Stimulated activated CD4-positive, alpha-beta T cell treated with anti-CD3 and anti-CD28 coated beads, Interleukin-15, amount 100 ng/mL, for 48 hours (primary cell): ENCODE measurements at places on chromosomes 1 and 21.

GRCh38 chr1:53116307-53116810 is 26.1 kb downstream of the SLC1A7 start:
- DNase-seq = no peak

DNA sequence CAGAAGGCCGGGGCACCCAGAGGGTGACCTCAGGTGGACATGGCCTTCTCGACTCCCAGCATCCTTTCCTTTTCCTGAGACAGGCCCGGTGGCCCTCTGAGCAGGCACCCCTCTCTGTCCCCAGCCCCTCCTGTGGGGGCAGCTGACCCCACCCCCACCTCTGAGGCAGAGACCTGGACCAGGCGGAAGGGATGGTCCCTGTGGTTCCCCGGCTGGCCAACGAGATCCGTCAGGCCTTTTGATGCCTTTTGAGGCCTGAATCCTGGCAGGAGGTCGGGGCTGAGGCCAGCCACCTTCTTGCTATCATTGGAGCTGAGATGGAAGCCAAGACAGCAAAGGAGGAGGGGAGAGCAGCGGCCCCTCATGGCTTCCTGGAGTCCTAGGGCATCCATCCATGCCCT is 50.2 kb upstream of the ACTRT2 start:
- DNase-seq = no peak

DNA sequence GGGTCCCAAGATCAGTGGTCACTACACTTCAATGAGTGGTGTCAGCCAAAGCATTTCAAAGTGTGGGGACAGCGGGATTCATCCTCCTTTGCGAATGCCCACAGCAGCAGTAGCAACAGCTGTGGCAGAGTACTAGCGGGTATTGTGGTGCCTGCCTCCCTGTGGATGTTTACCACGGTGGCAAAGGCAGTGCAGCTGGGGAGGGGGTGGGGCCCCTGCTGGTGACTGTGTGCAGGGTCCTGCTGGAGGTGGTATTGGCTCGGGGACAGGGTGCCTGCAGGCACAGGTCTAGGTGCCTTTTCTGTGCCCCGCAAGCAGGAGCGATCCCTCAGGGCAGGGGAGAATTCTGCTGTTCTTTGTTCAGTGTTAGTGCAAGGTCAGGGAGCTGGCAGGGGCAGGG is 415.7 kb downstream of the USP25 start:
- DNase-seq = no peak

DNA sequence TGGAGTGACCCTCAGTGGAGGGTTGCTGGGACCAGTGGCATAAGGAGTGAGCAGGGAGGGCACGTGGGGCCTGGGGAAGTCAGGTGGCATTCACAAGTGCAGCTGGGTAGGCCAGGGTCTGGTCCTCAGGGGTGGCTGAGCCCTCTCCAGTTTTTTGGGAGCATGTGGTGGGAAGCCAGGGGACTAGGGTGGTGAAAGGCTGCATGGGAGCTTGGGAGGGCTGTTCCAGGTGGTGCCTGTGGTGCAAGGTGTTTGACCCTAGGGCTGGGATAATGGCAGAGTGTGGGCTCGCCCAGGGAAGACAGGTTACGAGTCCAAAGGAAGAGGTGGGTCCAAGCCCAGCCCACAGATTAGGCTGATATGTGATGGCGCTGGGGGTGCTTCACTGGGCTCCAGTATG is 30.5 kb downstream of the MAN1C1 start:
- DNase-seq = no peak

DNA sequence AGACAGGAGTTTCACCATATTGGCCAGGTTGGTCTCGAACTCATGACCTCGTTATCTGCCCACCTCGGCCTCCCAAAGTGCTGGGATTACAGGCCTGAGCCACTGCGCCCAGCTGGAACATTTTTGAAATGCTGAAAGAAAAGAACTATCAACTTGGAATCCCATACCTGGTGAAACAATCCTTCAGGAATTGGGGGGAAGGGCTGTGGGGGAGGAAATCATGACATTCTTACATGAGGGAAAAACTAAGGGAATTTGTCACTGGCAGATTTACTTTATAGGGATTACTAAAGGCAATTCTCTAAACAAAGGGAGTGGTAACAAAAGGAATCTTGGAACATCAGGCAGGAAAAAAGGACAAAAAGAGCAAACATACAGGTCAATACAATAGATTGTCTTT is 25.8 kb downstream of the NDUFS5 start:
- DNase-seq = no peak

- no peak for DNase-seq
Observed at GRCh38 chr1:206003854-206004800, 932 bp upstream of the RAB7B start.

DNA sequence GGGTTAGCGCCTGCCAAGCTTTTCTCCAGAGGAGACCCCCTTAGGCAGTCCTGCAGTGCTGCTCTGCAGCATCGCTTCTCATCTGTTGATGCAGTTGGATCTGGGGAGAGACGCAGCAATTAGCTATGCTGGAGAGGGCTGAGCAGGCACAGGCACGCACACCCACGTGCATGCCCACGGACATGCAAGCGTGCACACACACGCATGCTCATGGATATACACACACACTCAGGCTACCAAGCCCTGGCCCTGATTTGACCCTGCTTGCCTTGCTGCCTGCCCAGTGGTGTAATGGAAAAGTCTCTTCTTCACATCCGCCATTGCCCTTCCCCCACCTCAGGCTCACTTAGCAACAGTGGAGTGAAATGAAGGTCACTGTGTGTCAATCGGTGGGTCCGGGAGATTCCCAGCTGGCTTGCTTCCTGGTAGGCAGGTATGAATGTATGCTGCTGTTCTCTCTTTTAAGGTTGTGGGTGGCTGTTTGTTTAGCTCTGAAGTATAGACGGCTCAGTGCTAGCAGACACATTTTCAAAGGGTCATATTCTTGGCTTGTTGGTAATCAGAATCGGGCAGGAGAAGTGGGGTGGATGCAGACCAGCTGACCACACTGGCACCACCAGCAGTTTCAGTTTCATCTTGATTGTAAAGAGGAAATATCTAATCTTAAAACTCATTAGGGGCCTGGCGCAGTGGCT is 9.5 kb downstream of the ATP1B1 start:
- DNase-seq = no peak

GRCh38 chr1:23343221-23344110 is 618 bp downstream of the HNRNPR start:
- peak; percentile 53 for DNase-seq

DNA sequence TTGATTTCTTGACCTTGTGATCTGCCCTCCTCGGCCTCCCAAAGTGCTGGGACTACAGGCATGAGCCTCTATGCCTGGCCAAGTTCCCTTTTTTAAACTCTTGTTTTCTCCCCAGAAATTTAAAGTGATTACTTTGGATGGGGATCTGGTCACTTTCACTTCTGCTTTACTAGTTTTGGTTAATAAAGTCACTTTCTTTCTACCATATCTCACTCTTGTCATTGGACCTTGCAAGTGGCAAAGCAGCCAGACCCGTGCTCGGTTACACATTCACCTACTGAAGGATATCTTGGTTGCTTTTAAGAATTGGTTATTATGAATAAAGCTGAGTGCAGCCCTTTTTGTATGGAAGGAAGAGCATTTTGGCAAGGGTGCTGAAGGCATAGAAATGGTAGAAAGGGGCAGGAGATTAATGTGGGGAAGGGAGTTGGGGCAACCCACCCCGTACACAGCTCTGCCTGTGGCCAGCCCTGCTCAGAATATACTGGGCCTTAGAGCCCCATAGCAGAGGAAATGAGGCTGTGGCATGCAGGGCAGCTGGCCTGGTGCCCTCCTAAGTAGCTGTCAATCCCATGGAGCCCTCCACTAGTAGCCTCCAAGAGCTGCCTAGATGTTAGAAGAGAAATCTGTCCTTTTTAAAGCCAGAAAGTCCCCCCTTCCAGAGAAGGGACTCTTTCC is 40.7 kb downstream of the CD2 start:
- no peak for DNase-seq
